ENCODE measurements at places on chromosomes 2 and 18.
A peak's percentile ranks its signal among the peaks of the same experiment; 100 is the strongest.

DNA sequence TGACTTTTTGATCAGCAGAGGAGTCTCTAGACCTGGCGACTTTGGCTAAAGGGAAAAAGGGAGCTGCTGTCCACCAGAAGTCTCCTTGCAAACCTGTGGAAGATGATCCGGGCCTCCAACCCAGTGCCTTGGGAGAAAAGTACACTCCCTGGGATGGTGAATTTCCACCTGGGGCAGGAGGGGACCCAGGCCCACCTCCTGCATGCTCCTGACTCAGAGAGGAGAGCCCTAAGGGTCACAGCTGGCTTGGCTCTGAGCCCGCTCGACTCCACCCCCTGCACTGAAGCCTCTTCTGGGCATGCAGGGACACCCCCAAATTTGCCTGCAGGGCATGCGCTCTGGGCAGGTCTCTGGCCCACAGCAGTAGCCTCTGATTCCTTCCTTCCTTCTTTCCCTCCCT, 66.5 kb downstream of the PDCL3 start:
- no peak for DNase-seq

- DNase-seq = peak; percentile 63
Observed at GRCh38 chr2:67612576-67613042, 215.5 kb downstream of the ETAA1 start.

DNA sequence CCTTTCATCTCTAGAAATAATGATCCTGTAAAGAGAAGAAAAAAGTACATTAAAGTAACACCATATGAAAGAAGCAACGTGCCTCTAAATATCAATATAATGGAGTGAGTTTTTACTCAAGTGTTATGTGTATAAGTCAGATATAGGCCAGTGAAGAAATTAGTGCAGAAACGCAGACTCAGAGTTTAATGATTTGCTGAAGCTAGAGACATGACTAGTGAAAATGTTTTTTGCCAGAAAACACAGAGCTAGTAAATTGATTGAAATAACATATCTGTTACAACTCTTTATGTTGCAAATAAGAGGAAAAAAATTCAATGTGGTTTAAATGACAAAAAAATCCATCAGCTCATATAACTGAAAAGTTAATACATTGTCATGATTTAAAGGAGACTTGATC, 217.2 kb upstream of the NXPH2 start:
- no peak for DNase-seq

GRCh38 chr2:44207102-44207501, 38.4 kb downstream of the PPM1B start:
- DNase-seq = no peak

GRCh38 chr2:238039151-238039550, 21.6 kb upstream of the SCLY start:
- no peak for DNase-seq

GRCh38 chr2:218474527-218474926, 55.6 kb downstream of the VIL1 start:
- no peak for DNase-seq

GRCh38 chr2:189608795-189609422, 28.3 kb upstream of the SLC40A1 start:
- no peak for DNase-seq

DNA sequence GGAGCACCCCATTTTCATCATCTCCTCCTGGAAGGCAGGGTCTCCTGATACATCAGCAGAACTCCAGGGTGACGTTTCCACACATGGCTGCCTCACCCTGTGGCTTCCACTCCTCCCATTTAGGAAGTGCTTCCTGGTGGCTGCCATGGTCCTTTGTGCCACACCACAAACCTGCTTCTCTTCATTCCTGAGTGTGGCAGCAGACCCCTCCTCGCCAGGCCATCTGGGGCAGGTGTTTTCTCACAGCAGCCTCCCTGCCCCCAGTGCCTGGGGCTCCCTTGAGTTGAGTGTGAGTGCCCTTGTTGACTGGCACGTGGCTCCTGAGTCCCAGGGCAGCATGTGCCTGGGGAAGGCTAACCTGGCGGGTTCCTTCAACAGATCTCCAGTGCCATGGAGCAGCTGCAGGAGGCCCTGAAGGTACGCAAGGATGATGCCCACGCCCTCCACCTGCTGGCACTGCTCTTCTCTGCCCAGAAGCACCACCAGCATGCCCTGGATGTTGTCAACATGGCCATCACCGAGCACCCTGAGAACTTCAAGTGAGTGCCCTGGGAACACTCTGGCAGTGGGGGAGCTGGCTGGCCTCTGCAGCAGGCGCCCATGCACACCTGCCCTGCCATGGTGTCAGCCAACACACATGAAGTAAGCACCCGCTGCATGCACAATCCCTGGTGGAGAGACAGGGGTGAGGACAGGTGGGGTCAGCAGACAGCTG, 113.4 kb upstream of the MCFD2 start:
- no peak for DNase-seq

DNA sequence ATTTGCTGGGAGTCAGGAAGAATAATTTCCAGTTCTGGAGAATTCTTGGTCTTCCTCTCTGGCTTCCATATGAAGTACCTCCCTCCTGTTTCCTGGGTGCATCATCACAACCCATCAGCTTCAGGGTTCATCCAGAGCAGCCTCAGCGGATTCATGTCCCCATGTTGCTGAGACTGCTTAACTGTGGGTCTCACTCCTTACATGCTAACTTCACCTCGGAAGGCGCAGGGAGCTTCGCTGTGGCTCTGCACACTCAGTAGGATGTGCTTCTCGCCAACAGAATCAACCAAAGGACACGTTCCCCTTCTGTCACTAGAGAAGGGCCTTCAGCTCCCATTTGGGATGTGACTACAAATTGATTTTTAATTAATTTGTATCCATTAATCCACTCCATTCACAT, 24.2 kb downstream of the FBLN7 start:
- DNase-seq = no peak

- no peak for DNase-seq
Observed at GRCh38 chr2:27021253-27022049, 11.3 kb upstream of the TMEM214 start.

Measured in skeletal muscle cell (primary cell).